SHP77 (cell line): ENCODE measurements at places on chromosomes 16 and 17.

GRCh38 chr16:57150682-57151330 lies 35.0 kb downstream of the PSME3IP1 start:
- DNase-seq = no peak

DNA sequence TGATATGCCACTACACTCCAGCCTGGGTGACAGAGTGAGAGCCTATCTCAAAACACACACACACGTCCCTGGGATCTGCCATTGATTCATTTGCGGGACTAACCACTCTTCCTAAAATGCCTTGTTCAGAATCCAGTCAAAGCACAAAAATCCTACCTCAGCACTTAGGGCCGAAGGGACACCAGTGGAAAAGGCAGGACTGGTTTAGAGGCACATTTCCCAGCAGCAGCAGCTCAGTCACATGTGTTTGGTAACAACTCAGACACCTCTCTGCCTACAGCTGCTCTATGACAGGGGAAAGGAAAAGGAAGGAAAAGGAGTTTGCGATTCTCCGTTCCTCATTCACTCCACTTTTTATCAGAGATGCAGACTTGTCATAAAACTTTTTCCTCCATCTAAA lies 12.2 kb downstream of the KNOP1 start:
- no peak for DNase-seq

GRCh38 chr17:12320286-12320685 lies 299.6 kb downstream of the MAP2K4 start:
- no peak for DNase-seq

DNA sequence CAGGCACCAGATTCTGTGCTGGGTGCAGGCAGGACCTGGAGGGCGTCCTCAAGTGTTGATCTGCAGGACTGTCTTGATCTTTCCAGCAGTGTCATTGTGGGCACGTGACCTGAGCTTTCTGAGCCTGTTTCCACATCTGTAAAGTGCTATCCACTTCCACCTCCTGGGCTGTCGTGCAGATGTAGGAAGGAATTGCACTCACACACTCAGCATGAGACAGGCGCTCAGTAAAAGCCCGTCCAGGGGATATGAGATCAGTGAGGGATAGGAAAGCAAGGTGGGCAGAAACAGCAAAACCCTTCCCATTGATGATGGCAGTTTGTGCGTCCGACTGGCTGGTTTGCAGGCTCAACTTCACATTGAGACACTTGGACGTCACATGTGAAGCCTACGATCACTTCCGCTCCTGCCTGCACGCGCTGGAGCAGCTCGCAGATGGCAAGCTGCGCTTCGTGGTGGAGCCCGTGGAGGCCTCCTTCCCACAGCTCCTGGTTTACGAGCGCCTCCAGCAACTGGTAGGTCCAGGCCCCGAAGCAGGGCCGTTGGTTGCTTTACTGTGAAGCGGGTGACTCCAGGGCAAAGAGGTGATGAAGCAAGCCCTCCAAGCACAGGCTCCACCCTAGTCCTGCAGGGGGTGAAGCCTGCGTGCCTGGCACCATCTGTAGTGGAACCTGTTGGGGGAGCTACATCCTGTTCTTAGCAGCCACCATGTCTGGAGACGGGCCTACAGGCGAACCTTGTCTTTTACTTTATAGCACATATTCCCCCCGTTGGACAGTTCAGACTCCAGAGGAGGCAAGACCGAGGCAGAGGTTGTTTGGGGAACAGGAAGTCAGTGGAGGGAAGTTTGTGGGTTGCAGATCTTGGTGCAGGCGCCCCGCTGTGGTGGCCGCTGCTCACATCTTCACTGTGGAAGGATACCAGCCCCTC lies 23.0 kb downstream of the METTL22 start:
- no peak for DNase-seq

GRCh38 chr17:42392692-42393415 lies 4.6 kb upstream of the STAT3 start:
- no peak for DNase-seq

DNA sequence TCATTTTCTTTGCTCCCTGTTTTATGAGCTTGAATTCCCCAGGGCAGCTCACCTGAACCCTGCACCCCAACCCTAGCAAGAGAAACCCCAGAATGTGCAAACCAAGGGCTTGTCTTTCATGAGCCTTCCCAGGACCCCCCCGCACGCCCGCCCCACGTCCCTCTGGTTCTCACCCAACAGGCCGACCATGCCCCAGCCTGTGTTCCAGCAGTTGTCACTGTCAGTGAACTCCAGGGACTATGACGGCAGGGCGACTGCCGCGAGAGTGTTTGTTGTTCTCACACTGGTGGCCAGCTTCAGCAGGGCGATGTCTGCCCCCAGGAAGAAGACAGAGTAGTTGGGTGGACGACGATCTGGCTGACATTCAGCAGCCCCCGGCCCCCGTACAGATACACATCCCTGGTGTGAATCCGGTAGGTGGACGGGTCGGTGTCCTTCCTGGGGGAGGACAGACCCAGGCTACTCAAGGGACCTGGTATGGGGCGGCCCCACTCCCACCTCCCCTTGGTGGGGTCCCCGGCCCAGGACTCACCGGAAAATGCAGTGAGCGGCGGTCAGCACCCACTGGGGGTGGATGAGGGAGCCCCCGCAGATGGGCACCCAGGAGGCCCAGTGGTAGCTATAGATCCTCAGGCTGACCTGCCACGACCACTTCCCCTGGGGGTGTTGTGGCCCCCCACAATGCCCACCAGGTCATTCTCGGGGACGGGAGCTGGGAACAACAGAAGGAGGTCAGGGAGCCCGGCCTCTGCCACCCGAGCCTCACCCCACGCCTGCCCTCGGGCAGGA lies 20.1 kb downstream of the TPSD1 start:
- no peak for DNase-seq
